Glomerular endothelial cell (primary cell): ENCODE measurements at places on chromosomes 16 and 17. TPM values are rescaled to one million over a fixed set of nuclear protein-coding genes. Genes with fewer than 3 reads are reported as not detected.

The PRSS8 gene
- 0.12 and 1.5 TPM in 2 replicates for total RNA-seq

The CCL11 gene
- total RNA-seq, result not detected in 2 replicates

The CCL23 gene
- not detected in 2 replicates for total RNA-seq

The SLC5A10 gene
- not detected in 2 replicates for total RNA-seq

The RUNDC3A gene
- 0.58 and 0.82 TPM in 2 replicates for total RNA-seq

The HID1 gene
- 23.1 and 30.6 TPM in 2 replicates for total RNA-seq

The ITGAD gene
- not detected in 2 replicates for total RNA-seq

The CHMP6 gene
- total RNA-seq, result 35.2 and 46.8 TPM in 2 replicates

The FAM222B gene
- 39.8 and 42.0 TPM in 2 replicates for total RNA-seq

The VTN gene
- total RNA-seq, result 0.05 TPM in 1 of 2 replicates, not detected in the other

The CBX2 gene
- 15.8 and 19.9 TPM in 2 replicates for total RNA-seq

The ANKRD40CL gene
- total RNA-seq, result not detected in 2 replicates

The SALL1 gene
- 1.5 and 2.9 TPM in 2 replicates for total RNA-seq

The BRIP1 gene
- 2.9 and 4.6 TPM in 2 replicates for total RNA-seq

The PDIA2 gene
- total RNA-seq, result 0.23 TPM in 1 of 2 replicates, not detected in the other
